ENCODE measurements at places on chromosomes 5 and 9.

DNA sequence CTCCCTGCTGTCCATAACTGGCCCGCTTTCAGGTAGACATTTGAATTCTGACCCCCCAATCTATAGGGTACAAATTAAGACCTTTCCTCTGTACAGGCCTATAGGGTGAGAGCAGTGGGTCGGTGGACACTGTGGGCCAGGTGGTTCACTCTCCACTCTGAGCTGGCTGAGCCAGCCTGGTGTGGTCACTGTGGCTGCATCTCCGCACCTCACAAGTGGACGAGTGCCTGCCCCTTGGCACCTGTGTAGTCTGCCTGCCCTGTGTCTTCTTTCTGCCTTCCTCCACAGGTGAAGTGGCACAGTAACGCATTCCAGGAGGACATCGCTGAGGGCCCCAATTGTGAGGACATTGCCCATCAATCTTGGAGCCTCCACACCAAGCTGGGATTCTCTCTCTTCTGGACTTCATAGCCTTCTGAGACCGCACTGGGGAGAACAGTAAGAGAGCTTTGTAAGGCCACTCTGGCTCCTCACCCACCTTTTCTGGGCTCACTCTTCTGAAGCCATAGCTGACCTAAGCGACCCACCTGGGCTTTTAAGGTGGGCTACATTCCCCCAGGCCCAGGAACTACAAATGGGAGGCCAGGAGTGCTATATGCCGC is 33.5 kb upstream of the JADE2 start:
- DNase-seq = no peak

- DNase-seq = no peak
Observed at GRCh38 chr9:31574006-31574765, 810.3 kb upstream of the ACO1 start.

- no peak for DNase-seq
Observed at GRCh38 chr9:103681435-103681834, 412.7 kb upstream of the SMC2 start.

DNA sequence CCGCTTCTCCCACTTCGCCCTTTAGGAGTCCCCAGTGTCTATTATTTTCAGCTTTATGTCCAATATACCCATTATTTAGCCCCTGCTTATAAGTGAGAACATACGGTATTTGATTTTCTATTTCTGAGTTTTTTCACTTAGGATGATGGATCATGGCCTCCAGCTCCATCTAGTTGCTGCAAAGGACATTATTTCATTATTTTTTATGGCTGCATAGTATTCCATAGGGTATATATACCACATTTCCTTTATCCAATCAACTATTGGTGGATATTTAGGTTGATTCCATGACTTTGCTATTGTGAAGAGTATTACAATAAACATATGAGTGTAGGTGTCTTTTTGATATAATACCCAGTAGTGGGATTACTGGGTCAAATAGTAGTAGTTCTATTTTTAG is 162.9 kb downstream of the FER start:
- no peak for DNase-seq

DNA sequence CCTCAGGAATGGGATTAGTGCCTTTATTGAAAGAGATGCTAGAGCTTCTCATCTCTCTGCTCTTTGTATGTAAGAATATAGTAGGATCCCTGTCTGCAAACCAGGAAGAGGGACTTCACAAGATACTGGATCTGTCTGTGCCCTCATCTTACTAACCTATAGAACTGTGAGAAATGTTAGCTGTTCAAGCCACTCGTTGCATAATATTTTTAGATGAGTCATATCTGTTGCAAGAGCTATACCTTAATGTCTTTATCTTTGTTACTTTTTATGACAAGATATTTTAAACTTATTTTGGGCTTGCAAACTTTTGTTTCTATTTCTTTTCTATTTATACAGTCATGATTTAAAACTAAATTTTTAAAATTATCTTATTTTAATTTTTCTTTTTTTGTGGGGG is 1296.8 kb upstream of the CDH6 start:
- DNase-seq = no peak

GRCh38 chr5:8961219-8961618 is 584.7 kb downstream of the SEMA5A start:
- no peak for DNase-seq

- DNase-seq = no peak
Observed at GRCh38 chr5:135377751-135378680, 21.0 kb downstream of the MACROH2A1 start.

DNA sequence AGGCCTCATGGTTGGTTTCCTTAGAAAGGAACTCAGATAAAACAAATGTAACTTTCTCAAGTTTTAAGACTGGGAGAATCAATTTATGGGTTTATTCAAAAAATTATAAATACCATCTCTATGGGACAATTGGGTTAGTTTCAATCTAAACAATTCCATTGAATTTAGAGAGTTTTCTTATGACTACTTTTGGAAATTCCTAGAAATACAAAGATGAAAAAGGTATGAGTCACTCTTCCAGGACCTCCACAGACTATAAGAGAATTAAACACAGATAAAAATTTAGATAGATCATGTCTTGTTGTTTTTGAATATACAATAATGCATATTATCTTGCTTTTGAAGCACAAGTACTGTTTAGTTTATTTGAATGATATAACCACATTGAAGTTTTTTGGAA is 188.7 kb downstream of the CHSY3 start:
- no peak for DNase-seq

Measured in stimulated activated CD8-positive, alpha-beta memory T cell treated with anti-CD3 and anti-CD28 coated beads, Interleukin-7, amount 100 ng/mL, for 1 hour (primary cell).